DMS153 (cell line): ENCODE measurements at places on chromosomes 12 and 14.
A peak's percentile ranks its signal among the peaks of the same experiment; 100 is the strongest.

DNA sequence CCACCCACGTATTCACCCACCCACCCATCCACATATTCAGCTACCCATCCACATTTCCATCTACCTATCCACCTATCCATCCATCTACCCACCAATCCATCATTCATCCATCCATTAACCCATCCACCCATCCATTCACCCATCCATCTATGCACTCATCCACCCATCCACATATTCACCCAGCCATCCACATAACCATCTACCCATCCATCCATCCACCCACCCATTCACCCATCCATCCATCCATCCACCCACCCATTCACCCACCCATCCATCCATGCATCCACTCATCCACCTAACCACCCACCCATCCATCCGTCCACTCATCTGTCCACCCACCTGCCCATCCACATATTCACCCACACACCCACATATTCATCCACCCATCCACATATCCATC is 70.5 kb downstream of the LGMN start:
- no peak for DNase-seq

- DNase-seq, result no peak
These were observed 135.7 kb downstream of the RAD51B start for GRCh38 chr14:67955261-67955660.

DNA sequence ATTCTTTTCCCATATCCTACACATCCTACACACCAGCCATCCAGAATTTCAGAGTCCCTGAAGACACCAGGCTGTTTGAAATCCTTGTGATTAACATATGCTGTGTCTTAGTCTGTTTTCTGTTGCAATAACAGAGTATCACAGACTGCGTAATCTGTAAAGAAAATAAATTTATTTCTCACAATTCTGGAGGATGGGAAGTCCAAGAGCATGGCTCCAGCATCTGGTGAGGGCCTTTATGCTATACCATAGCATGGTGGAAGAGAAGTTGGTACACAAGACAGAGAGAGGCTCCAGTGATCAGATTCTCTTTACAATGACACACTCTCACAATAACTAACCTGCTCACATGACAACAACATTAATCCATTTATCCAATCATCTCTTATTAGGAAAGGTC is 4.1 kb downstream of the ART4 start:
- no peak for DNase-seq

GRCh38 chr12:87406926-87407325 is 622.3 kb downstream of the C12orf50 start:
- DNase-seq, result no peak

DNA sequence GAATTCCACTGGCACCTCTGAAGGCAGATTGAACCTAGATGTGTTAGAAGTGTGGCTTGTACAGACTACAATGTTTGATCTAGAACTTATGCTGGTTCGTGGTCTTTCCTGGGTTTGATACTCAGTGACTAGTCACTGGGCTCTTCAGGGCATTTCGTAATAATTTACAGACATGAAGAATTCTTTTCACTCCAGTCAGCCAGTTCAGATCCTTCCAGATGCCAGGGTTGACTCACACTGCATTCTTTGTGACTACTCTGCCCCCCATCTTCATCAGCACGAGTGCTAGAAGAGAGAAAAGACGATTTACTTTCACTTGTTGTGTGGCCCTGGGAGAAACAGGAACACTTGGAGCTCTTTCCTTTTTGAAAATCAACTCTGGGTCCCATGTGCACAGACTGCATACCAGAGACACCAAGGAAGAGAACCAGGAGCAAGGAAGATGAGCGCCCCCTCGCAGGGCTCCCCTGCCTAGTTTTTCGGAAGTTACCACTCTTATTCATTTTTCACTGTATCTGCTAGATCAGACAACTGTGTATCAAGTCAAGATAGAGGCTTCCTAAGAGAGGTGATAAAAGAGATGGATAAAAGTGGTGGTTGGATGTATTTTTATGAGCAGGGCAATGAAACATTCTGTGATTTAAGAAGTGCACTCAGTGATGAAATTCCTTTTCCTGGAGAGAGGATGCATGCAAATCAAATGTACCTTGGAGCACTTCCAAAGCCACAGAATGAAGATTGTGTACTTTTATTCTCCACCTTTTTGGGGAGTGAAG is 33.5 kb upstream of the EVL start:
- DNase-seq, result no peak

DNA sequence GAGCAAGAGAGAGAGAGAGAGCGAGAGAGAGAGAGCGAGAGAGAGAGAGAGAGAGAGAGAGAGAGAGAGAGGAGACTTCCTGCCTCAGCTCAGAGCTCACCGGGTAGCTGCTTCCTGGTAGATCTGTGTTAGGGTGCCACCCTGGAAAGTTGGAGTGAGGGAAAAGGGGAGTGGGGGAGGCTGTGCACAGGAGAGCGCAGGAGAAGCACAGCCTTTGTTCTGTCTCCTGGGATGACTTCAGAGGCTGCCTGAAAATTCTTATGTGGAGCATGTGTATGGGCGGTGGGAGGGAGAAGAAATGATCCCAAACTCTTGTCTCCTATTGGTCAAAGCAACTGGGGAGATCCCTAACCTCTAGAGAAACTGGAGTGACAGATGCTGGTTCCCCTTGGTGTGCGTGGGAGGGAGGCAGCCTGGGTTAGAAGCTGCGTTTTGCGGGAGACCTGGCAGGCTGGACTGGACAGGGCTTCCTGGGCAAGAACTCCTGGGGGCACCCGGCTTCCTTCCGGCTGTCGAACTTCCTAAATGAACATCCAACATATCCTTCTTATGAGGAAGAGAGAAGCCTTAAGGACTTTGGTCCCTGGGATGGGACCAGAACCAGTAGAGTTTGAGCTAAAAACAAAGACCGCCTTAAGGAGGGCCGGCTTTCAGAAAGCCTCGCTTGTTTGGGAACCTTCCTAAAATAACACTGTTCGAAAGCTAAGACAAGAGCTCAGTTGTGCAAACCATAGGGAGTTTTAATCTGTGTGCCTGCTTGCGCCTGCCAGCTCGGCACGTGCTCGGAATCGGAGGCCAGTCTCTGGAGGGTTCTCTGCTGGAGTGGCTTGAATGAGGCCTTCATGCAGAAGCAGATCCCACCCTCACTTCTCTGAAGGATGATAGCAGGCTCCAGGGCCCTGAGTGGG is 30.4 kb upstream of the BEGAIN start:
- DNase-seq, result peak; percentile 2

DNA sequence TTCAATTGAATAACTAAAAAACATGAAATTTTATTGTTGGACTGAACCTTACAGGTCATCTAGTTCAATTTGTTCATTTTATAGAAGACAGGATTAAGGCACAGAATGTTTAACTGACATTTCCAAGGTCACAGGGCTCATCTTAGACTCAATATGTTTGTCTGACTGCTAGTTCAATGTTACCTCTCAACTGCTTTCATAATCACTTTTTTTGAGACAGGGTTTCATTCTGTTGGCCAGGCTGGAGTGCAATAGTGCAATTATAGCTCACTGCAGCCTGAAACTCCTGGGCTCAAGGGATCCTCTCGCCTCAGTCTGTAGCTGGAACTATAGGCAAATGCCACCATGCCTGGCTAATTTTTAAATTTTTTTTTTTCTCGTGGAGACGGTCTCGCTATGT is 24.4 kb upstream of the ITGA5 start:
- DNase-seq, result no peak

DNA sequence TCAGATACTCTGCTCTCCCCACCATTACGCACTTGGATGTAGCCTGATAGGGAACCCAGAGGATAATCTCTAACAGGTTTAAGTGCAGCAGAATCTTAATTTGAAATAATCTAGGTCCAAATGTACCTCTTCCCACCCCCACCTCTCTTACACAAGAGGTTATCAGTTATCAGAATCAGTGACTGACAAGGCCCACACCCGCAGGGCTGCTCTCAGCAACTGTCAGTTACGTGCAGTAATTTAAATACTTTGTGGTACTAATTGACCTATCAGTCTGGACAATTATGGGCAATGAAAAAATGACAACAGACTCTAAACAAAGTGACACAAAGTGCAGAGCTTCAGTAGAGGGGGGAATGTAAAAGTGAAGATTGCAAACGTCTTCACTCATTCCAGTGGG is 74.0 kb downstream of the CLIP1 start:
- no peak for DNase-seq

DNA sequence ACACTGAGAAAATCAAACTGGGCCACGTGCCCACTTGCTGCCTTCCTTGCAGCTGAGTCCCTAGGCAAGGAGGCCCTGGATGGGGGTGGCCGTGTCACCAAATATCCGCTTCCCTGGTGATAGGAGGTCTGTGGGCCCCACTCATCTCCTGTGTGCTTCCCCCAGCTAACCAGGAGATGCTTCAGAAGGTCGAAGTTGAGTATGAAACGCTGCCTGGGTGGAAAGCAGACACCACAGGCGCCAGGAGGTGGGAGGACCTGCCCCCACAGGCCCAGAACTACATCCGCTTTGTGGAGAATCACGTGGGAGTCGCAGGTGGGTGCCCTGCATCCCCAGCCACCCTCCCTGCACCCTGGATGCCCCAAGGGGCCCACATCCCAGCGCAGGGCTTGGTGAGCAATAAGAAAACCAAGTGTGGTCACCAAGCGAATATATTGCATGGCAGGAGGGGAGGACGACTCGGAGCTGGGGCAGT is 6.8 kb upstream of the SIVA1 start:
- no peak for DNase-seq

DNA sequence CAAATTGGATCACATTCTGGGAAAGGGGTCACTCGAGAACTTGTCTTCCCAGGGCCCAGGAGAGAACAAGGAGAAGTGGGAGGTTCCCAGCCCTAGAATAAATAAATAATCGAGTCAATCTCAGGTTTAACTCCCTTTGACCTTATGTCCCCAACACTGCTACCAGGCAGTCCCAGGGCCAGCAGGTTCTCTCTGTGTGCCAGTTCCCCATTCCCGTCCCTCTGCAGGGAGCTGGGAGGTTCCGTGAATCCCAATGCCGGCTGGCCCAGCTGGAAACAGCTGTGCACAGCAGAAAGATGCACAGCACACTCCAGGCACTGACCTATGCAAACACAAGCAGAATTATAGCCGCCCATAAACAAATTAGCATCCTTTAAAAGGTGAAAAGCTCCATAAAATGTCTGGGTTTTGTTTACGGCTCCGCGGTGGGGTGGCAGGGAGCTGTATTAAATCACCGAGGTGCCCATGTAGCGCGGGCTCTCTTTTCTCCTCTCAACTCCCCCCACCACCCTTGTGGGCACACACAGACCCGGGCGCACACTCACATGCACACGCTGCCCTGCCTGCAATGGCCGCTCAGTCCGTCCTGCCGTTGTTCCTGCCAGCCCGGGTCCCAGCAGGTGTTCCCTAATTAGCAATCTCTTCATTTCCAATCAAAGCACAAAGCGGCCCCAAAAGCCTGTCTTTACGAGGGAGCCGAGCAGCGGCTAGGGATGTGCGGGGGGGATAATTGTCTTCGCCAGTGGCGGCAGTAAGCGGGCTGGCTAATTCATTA is 46.6 kb upstream of the ESRRB start:
- no peak for DNase-seq

- no peak for DNase-seq
These were observed 57.6 kb upstream of the OTOGL start for GRCh38 chr12:80041692-80042091.

GRCh38 chr14:96783915-96784224 is 13.3 kb upstream of the VRK1 start:
- no peak for DNase-seq

DNA sequence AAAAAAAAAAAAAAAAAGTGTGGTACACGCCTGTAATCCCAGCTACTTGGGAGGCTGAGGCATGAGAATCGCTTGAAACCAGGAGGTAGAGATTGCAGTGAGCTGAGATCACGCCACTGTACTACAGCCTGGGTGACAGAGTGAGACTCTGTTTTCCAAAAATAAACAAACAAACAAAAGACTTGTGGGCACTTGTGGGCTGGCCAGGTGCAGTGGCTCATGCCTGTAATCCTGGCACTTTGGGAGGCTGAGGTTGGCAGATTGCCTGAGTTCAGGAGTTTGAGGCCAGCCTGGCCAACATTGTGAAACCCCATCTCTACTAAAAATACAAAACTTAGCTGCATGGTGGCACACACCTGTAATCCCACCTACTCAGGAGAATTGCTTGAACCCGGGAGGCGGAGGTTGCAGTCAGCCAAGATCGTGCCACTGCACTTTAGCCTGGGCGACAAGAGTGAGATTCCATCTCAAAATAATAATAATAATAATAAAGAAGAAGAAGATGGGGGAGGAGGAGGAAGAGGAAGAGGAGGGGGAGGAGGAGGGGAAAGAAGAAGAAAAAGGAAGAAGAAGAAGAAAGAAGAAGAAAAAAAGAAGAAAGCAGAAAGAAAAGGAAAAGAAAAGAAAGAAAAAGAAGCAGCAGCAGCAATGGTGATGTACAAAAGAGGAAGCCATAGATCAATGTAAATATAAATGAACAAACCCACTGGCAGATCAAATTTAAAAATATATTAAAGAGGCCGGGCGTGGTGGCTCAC is 27.9 kb upstream of the CCNT1 start:
- peak; percentile 27 for DNase-seq

GRCh38 chr12:58588770-58589169 is 331.5 kb downstream of the LRIG3 start:
- no peak for DNase-seq

DNA sequence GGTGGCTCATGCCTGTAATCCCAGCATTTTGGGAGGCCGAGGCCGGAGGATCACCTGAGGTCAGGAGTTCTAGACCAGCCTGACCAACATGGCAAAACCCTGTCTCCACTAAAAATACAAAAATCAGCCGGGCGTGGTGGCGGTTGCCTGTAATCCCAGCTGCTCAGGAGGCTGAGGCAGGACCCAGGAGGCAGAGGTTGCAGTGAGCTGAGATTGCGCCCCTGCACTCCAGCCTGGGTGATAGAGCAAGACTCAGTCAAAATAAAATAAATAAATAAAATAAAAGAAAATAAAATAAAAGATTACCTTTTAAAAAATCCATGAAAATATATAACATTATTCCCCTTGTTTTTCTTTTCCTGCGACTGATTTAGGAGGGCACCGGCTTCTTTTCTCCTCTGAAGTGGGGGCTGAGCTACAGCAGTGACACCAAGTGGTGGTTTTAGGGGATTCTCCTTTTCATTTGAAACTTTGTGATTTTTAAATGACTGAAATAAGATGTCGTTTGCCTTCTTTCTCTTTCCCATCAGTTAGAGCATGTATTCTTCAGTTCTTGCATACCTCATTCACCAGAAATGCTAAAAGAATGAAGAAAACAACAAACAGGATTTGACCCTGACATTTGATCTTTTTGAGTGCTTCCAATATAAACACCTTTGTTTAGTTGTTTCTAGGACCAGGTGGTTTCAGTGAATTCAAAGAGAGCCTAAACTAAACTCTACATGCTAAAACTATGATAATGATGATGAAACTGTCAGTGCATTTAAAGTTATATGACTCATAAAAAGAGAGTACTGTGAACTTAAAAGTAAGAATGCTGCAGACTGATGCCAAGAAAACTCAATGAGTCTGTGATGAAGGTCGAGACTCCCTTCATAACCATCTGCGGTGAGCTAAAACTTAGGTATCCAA is 22.6 kb upstream of the PKP2 start:
- DNase-seq, result peak; percentile 10

GRCh38 chr12:109331301-109331952 is 16.3 kb upstream of the MYO1H start:
- no peak for DNase-seq

DNA sequence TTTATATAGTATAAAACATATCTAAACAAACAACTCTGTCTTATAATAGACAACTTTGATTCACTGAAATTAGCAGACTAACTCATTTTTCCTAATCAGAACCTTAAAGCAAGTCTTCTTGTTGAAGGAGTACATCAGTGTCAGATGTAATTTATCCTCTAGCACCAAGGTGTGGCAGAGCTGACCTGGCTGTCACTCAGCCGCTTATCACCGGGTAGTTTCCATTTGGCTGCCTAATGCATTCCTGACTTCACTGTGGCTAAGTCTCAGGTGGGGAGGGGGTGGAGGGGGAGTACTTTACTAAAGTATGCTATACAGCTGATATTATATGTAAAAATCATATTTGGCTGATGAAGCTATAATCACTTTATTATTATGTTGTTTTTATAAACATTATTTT is 339.9 kb upstream of the RGS6 start:
- DNase-seq, result no peak
